ENCODE measurements at places on chromosomes 5 and 9.

GRCh38 chr5:154349626-154350264 is 96.1 kb upstream of the SAP30L start:
- no peak for DNase-seq

DNA sequence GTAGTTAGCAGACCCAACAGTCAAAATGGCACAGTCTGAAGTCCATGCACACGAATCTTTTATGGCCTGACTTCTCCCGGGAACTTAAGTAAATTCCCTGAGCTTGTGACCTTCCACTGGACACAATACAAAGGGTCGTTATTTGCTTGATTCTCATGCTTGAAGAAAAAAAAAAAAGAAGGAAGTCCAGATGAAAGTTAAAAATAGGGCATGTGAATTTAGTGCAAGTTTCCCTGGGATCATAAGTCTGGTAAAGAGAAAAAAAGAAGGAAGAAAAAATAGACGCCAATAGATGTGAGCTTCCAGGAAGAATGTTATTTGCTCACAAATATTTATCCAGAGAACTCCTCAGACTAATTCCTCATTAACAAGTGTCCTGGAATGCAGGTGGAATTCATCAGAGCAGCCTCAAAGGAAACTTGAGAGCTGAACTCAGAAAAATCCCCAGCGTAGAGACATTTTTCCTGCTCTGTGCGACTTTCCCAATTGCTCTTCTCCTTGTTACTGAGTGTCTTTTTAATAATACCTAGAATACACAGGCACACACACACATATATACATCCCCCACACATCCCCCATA is 616.3 kb downstream of the EBF1 start:
- no peak for DNase-seq

DNA sequence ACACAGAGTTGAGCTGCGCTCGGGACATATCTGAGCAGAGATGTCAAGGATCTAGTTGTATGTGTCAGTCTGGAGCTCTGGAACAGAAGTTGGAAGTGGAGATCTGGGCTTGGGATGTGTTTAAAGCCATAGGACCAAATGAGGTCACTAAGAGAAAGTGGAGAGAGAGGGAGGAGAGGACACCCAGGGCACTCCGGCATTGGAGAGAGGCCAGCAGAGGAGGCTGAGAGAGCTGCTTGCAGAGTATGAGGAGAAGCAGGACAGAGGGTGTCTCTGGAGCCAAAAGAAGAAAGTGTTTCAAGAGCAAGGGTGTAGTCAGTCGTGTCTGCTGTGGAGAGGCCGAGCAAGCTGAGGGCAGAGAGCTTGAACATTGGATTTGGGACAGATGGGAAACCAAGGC is 34.7 kb downstream of the ARHGEF37 start:
- DNase-seq, result no peak

- DNase-seq, result peak; percentile 48
Observed at GRCh38 chr9:76166526-76166925, 227.7 kb downstream of the RFK start.

DNA sequence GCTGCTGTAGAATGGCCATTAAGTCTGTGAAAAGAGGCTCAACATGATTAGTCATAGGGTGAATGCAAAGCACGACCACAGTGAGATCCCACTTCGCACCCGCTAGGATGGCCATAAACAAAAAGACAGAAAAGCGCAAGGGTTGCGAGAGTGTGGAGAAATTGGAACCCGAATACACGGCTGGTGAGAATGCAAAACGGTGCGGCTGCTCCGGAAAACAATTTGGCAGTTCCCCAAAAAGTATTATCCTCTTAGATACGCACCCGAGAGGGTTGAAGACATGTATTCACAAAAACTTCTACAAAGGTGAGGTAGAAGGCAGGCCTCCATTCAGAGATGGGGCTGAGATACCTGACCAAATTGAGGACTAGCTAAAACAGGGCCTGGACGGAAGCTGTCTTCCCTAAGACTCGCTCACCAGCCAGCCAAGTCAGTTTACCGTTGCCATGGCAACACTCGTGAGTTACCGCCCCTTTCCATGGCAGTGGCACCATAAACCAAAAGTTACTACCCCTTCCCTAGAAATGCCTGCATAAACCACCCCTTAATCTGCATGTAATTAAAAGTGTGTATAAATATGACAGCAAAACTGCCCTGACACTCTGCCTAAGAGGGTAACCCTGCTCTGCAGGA is 726 bp upstream of the PSMB7 start:
- no peak for DNase-seq

DNA sequence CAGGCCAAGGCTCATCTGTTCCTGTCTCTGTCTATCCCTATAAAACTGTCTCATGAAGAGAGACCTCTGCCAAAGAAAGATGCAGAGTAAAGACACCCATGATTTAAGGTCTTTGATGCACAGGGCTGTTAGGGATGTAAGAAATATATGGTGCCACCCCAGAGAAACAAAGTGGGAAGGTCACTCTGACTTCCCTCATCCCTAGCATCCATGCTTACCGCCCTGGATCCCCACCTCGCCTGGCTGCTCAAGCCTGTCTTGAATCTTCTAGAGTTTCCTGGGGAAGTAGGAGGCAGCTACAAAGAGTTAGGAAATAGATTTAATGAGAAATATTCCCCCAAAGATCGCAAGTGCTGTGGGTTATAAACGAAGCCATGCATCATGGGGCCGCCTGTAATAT is 349.2 kb downstream of the SLIT3 start:
- DNase-seq, result no peak

DNA sequence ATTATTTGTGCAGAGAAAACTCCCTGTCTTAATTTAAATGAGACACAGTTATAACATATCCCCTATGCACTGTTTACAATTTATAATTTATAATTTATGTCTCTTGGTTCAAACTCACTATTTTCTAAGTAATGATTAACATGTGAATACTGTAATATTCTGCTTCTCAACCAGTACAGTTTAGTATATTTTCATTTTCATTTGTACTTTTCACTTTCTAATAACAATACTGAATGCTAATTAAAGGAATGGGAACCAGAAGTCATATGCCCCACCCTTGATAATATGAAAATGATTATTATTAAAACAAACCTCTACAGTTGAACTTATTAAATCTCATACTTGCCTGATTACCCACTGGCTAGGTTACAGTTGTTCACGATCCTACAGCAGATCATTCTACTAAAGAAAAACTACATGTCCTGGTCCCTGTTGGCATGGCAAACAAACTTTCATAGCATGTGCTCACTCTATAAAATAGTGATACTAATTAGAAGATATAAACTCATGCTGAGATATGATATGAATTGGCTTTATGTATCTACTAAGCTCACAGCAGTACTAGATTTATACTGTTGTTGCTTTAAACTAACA is 66.4 kb downstream of the POU5F2 start:
- no peak for DNase-seq

- DNase-seq, result no peak
Observed at GRCh38 chr5:102866237-102866600, 111.1 kb downstream of the PAM start.

DNA sequence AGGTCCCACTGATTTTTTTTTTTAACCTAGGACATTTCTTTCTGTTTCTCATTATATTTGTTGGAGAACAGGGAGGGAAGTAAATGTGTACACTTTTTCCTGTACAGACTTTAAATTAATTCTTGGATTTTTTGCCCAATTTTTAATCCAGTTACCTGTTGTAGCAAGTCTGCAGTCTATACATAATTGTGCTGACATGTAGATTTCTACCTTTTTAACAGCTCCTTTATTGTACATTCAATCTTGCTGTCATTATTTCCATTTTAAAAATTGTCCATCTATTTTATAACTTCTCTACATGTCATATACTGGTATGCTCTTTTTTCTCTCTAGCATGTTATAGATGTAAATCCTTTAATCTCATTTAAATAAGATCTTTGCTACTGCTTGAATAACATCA is 1838.7 kb upstream of the CDH9 start:
- no peak for DNase-seq

- DNase-seq, result no peak
Observed at GRCh38 chr5:21649969-21650368, 1203.2 kb downstream of the CDH12 start.

DNA sequence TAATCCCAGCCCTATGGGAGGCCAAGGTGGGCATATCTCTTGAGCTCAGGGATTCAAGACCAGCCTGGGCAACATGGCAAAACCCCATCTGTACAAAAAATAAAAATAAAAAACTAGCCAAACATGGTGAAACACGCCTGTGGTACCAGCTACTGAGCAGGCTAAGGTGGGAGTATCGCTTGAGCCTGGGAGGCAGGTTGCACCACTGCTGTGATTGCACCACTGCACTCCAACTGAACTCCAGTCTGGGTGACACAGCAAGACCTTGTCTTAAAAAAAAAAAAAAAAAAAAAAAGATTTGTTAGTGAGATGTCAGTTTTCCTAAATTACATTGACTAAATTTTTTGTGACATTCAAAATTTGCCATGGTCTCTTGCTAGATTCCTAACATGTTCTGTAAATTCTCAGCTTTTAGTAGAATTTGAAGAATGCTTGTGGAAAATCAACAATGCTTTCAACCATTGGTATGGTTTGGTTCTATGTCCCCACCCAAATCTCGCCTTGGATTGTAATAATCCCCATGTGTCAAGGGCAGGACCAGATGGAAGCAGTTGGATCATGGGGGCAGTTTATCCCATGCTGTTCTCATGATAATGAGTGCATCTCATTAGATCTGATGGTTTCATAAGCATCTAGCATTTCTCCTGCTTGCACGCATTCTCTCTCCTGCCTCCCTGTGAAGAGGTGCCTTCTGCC is 236.1 kb downstream of the ARRDC3 start:
- no peak for DNase-seq

DNA sequence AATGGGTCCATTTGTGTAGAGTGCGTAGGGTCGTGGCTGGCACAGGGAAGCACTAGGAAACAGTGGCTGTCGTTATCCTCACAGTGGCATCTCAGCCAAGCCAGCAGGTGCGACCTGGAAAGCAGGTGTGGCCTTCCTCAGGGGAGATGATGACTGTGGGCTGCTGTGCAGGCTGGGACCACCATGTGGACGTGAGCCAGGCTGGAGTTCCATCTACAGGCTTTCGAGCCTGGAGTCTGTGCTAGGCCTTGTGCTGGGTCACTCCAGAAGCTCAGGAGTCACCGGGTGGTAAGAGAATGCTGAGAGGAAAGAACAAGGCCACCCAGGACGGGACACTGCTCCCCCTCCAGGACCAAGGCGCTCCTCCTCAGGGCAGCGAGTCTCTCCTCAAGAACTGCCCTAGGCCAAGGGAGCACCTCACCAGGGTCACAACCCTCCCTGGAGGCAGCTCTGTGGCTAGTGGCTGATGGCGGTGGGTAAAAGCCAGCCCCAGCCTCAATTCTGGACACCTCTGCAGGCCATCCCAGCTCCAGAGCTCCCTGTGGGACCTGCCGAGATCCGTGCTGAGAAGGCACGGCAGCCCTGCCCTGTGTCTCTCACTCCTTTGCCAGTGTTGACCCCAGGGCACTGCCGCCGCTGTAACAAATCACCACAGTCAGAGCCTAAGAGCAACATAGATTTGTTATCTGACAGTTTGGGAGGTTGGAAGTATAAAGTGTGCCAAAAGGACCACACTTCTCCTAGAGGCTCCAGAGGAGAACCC is 36.0 kb downstream of the WHRN start:
- no peak for DNase-seq

GRCh38 chr9:112891521-112891920 is 845 bp upstream of the SLC46A2 start:
- DNase-seq, result no peak

- no peak for DNase-seq
Observed at GRCh38 chr5:135032999-135033861, 798 bp downstream of the PITX1 start.

GRCh38 chr5:179301376-179301775 is 43.9 kb downstream of the ADAMTS2 start:
- DNase-seq, result no peak

DNA sequence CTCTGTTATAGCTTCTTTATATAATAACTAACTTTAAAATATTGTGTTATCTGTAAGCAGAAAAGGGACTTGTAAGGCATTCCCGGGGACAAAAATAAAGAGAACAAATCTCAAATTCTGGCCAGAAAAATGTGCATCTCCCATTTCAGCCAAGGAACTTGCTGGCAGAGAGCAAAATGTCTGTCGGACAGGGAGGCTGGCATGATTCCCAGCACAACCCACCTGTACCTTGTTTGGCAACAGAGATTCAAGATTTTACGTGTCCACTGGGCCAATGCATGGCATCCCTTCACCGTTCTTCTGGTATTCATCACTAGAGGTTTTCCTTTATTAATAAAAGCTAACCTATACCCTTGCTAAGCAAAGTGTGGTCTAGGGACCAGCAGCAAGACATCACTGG is 566.6 kb downstream of the PSAT1 start:
- no peak for DNase-seq

GRCh38 chr9:80937645-80938044 is 751.7 kb downstream of the TLE1 start:
- DNase-seq, result no peak

DNA sequence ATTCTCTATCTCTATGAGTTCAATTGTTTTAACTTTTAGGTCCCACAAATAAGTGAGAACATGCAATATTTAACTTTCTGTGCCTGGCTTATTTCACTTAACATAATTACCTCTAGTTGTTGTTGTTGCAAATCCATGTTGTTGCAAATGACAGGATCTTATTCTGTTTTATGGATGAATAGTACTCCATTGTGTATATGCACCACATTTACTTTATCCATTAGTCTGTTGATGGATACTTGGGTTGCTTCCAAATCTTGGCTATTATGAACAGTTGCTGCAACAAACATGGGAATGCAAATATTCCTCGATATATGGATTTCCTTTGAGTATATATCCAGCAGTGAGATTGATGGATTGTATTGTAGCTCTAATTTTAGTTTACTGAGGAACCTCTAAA is 36.3 kb downstream of the MEGF9 start:
- DNase-seq, result no peak

DNA sequence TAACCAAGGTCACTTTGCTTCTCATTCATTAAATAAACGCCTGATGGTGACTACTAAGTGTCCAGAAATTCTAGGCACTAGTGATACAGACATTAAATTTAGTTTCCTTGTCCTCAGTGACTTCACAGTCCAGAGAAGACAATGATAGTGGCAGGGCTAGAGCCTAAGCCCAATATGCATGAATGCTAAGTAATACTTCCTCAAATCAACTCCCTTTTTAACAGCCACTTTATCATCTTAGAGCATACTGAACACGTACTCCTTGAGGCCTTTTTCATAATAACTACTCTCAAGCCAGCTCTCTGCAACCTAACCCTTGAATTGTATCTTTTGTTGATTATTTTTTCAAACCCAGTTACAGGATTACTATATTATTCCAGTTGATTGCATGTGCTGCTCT is 74.1 kb downstream of the STX17 start:
- DNase-seq, result no peak

DNA sequence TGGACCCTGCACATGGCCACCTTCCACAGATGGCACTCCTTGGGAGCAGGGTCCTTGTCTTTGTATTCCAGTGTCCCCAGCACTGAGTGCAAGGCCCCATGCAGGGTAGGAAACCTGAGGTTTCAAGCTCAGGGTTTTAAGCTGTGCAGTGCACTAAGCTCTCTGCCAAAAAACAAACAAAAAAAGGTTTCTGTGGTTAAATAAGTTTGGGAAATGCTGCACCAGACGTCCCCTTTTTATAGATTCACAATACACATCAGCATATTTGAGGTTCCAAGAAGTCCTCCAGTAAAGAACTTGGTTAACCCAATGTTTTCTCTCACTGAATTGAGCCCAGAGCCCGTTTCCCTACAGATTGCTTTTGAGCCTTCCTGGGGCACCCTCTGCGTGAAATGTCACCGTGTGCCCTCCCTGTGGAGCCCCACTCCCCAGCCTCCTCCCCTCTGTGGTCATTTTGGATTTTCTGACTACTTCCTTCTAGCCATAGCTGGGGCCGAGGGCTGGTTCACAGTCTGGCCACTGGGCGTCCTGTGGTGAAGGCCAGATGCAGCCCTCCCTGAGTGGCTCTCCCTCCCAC is 17.1 kb downstream of the DELE1 start:
- no peak for DNase-seq

GRCh38 chr5:126723643-126724042 is 53.3 kb upstream of the LMNB1 start:
- DNase-seq, result no peak
